ENCODE measurements at places on chromosomes 5 and 9.

GRCh38 chr5:174903172-174903732, 178.9 kb downstream of the MSX2 start:
- no peak for DNase-seq

GRCh38 chr5:168218746-168219145, 72.7 kb upstream of the WWC1 start:
- no peak for DNase-seq

GRCh38 chr9:68732405-68733020, 27.5 kb downstream of the PIP5K1B start:
- no peak for DNase-seq

- no peak for DNase-seq
Observed at GRCh38 chr5:146447734-146448380, 724 bp downstream of the TCERG1 start.

GRCh38 chr5:168268949-168269936, 22.2 kb upstream of the WWC1 start:
- DNase-seq, result peak; percentile 88

DNA sequence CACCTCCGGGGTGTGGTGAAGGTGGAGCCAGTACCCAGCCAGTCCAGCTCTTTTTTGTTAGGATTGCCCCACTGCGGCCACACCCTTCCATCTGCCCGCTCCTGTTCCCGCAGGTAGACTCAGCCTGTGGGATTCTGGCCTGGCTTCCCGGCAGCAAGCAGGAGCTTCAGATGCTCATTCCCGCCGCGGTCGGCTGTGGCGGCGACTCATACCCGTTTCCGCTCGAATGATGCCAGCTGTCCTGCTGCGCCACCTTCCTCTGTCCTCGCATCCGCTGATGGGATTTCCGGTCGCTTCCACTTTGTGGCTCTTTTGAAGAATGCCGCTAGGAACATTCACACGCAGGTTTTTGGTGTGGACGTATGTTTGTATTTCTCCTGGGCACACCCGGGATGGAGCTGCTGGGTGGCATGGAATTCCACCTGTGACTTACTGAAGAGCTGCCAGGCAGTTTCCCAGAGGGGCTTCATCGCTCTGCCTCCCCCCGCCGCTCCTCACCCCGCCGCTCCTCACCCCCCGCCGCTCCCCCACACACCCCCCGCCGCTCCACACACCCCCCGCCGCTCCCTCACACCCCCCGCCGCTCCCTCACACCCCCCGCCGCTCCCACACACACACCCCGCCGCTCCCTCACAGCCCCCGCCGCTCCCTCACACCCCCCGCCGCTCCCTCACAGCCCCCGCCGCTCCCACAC, 60.3 kb downstream of the TENT4A start:
- DNase-seq, result no peak

DNA sequence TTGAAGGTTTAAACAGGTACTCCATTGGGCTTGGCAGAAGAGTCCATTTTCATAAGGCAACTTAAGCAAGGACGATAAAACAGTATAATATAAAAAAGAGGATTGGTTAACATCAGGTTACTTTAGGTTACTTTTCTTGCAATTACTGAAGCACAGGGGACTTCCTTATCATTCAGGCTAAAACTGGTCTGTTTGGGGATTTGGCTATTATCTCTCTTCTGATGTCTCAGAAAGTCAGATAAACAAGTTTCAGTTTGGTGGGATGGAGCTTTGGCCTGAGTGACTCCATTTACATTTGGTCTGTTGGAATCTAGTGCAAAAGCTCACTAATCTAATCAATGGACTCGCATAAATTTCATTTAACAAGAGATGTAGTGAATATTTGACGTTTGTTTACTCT, 8.0 kb downstream of the GAPT start:
- DNase-seq, result no peak

GRCh38 chr9:126945682-126946081, 31.1 kb downstream of the RALGPS1 start:
- DNase-seq, result no peak

GRCh38 chr5:159102311-159102934, 2.7 kb upstream of the EBF1 start:
- no peak for DNase-seq

DNA sequence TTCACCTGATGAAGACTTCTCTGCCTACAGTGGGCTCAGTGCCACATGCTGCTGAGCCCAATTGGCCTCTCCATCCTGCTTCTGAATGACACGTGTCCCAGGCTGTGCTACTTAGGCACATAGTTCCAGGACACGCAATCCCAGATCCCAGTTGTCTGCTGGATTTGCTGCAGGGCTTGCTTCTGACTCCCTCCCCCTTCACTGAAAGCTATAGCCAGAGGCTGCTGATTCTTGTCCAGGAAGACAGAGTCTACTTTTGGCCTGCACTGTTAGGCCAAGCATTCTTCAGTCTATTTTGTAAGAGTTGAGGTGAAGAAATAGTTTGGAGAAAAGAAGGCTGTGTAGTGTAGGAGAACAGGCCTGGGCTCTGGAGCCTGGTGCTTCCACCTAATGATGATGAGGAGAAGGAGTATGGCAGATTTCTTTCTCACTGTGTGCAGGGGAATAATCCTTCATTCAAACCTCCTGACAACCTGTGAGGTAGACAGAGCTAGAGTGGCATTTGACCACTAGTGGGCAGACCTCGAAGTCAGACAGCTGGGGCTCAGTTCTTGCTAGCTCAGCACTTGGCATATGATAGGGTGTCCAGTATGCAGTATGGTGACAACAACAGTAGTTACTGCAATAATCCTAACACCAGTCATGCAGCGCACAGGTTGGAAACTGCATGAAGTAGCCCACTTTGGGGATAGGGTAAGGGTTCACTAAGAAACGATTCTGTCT, 19.5 kb upstream of the ASPN start:
- peak; percentile 35 for DNase-seq

DNA sequence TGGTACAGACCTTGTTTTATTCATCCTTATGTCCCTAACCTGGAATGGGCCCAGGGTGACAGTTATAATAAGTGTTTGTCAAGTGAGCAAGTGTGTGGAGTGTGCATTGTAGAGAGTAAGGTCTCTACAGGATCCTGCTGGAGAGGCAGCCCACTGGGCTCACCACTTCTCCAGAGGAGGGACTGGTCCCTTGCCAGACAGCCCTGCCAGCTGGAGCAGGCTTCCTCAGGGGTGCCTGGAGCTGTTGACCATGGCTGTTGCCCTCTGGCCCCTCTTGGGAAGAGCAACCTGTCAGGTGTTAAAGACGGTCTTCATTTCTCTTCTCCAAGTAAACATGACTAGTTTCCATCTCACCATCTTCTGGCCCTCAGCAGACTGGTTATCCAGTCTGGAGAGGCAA, 20.0 kb downstream of the IRF1 start:
- DNase-seq, result no peak

- no peak for DNase-seq
Observed at GRCh38 chr5:78719504-78720219, 71.1 kb upstream of the LHFPL2 start.

DNA sequence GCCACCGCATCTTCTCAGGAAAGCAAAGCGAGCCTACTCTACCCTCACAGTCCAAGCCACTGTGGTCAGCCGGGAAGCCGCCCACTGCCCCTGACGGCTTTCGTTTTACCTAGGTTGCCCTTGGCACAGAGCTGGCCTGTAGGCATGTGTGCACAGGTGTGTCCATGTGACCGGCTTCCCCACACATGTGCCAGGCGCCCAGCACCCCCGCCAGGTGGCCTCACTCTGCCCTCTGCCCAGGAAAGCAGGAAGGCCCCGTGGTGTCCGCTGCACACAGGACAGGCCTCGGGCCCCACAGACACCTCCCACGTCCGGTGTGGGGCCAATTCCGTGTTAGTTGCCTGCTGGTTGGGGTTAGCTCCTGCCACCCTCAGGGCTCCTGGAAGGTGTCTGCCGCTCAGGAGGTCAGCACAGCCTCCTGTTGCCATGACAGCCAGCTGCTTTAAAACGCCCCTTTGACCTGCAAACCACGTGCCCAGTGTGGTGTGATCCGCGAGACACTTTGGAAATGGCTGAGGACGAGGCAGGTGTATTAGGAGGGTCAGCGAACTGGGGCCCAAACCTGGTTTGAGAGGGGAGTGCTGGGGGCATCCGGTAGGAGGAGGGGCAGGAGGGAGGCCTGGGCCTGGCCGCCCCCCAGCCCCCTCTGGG, 28.7 kb downstream of the TPPP start:
- no peak for DNase-seq

GRCh38 chr5:91332267-91333045, 50.7 kb downstream of the ARRDC3 start:
- DNase-seq, result no peak

DNA sequence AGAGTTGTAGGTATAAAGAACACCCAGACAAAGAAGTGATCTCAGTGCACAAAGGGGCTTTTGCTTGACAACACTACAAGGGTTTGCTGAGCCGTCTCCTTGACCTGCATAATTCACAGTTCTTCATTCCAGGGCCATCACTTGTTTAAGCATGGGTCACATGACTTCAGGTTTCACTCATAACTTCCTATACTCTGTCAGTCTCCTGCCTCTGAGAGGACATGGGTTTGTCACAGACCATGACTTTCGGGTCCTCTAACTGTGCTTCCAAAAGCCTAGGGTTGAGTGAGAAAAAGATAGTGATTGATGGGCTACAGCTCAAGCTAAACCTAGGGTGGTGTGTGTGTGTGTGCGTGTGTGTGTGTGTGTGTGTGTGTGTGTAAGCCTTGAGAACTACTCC, 166.4 kb downstream of the CDH6 start:
- DNase-seq, result no peak

GRCh38 chr5:104754311-104754995, 1191.9 kb upstream of the NUDT12 start:
- DNase-seq, result no peak
